Hematopoietic multipotent progenitor cell treated with erythropoietin and hydrocortisone succinate and interleukin-3 and kit ligand, for 15 days (in vitro differentiated cells): ENCODE measurements at places on chromosomes 5 and 9.
A peak's percentile ranks its signal among the peaks of the same experiment; 100 is the strongest.

GRCh38 chr5:30050056-30050815 is 1143.2 kb upstream of the CDH6 start:
- DNase-seq = no peak

- no peak for DNase-seq
Observed at GRCh38 chr9:70131296-70131695, 87.6 kb downstream of the MAMDC2 start.

GRCh38 chr9:85940275-85940831 is 593 bp upstream of the NAA35 start:
- no peak for DNase-seq

DNA sequence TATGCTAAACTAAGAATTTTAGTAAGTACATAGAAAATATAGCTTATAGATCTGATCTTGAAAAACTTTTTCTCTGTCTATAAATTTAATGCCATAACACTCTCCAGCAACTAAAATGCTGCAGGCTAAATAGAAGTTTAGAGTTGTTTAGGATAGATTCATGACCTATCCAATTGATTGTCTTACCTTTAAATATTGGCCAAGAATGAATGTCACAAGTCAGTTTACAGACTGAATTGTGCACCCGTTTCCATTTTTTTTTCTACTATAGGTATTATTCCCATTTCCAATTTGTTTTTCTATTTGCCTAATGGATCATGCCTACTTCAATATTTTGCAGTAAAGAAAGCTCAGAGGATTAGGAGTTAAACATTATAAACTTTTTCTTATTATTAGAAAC is 129.5 kb downstream of the MLLT3 start:
- no peak for DNase-seq

GRCh38 chr5:38453921-38454320 is 102.5 kb downstream of the LIFR start:
- no peak for DNase-seq

DNA sequence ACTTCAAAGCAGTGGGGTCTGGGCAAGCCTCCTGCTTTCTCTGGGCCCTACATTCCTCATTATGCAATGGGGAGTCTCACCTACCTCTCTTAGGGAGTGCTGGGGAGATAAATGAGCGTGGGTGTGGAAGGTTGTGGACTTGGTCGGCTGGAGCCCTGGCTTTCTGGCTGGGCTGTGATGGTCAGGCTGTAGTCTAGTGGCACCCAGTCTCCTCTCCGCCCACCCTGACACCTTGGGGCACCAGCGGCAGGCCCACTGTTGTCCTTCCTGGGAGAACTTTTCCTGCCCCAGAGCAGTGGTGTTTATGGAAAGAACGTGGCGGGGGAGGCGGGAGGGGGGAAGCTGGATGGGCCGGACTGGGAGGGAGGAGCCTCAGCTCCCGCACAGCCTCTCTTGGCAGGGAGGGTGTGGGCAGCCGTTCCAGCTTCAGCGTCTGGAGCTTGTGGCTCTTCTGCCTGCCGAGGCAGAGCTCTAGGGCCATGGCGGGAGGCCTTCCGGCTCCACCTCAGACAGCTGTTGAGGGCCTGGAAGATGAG is 4.1 kb downstream of the PTGS1 start:
- DNase-seq = peak; percentile 64

DNA sequence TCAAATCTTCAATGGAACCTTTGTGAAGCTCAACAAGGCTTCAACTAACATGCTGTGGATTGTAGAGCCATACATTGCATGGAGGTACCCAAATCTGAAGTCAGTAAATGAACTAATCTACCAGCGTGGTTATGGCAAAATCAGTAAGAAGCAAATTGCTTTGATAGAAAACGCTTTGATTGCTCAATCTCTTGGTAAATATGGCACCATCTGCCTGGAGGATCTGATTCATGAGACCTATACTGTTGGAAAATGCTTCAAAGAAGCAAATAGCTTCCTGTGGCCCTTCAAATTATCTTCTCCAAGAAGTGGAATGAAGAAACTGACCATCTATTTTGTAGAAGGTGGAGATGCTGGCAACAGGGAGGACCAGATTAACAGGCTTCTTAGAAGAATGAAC is 54.7 kb upstream of the TTC39B start:
- DNase-seq = no peak

DNA sequence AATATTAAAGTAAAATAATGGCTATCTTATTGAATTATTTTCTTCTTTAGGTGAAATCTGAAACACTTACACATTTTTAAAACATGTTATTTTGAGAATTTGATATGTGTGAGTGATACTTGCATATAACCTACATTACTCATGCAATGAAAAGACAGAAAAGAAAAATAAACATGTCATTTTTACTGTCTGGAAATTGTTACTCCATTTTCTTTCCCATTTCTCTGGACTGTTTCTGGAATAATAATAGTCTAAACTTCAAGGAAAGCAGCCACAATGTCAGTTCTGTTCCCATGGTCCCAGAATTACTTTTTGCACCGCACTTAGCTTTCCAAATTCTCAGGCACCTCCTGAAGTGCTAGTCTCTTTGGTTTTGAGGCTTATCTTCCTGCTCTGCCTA is 145.5 kb downstream of the PRR16 start:
- no peak for DNase-seq

DNA sequence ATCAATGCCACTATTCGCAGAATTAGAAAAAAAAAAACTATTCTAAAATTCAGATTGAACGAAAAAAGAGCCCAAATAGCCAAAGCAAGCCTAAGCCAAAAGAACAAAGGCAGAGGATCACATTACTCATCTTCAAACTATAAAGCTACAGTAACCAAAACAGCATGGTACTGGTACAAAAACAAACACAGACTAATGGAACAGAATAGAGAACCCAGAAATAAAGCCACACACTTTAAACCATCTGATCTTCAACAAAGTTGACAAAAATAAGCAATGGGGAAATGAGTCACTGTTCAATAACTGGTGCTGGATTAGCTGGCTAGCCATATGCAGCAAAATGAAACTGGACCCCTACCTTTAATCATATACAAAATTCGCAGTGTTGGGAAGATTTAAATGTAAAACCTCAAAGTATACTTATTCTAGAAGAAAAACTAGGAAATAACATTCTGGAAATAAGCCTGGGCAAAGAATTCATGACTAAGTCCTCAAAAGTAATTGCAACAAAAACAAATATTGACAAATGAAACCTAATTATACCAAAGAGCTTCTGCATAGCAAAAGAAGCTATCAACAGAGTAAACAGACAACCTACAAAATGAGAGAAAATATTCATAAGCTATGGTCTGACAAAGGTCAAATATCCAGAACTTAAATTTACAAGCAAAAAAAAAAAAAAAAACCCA is 153.7 kb downstream of the NDUFS4 start:
- DNase-seq = no peak

- no peak for DNase-seq
Observed at GRCh38 chr9:118330191-118330986, 626.2 kb downstream of the TLR4 start.

DNA sequence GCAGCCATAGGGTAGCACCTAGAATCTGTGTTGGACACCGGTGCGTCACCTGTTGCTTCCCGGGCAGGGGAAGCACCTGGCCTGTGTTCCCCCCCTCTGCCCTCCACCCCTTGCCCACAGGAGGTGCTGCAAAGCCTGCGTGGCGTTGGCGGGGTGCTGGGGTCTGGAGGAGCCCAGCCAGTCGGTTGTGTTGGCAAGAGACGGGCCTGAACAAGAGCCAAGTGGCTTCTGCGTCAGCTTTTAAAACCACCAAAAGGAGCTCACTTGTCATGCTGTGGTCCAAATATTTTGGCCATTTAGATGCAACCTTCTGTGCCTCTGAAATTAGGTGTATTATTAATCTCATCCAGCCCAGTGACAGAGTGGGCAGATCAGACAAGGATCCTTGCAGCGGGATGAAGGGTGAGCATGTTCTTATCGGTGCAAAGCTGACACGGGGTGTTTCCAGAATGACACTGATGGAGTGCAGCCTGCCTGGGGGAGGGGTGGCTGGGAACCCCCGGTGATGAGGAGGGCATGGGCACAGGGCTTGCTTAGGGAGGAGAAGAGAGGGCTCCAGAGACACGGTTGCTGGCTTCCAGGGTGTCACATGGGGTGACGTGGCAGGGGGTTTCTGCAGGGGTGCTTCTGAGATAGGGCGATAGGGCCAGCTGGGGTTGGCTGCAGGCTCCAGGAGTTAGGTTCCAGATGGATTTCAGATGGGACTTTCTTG is 9.7 kb upstream of the RXRA start:
- peak; percentile 89 for DNase-seq

DNA sequence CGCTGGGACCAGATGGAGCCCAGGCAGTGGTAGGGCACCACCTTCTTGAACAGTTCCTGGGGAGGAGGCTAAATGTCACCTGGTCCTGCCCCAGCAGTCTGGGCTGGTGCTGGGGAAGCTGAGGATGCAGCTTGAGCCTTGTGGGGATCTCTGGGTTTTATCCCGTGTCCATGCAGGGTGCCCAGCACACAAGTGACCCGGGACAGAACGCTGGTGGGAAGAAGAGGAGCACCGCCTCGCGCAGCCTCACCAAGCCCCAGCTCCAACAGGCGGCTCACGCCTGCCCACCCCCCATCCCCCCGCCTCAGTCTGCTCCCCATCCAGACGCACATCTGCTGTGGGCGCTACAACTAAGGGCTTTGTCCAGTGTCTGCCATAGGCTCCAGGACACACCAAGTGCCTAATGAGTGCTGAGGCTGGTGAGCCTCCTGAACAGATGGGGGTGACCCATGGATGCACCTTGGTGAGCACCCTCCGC is 13.8 kb downstream of the RALGDS start:
- no peak for DNase-seq

GRCh38 chr5:119318256-119318894 is 37.4 kb upstream of the TNFAIP8 start:
- DNase-seq = no peak

DNA sequence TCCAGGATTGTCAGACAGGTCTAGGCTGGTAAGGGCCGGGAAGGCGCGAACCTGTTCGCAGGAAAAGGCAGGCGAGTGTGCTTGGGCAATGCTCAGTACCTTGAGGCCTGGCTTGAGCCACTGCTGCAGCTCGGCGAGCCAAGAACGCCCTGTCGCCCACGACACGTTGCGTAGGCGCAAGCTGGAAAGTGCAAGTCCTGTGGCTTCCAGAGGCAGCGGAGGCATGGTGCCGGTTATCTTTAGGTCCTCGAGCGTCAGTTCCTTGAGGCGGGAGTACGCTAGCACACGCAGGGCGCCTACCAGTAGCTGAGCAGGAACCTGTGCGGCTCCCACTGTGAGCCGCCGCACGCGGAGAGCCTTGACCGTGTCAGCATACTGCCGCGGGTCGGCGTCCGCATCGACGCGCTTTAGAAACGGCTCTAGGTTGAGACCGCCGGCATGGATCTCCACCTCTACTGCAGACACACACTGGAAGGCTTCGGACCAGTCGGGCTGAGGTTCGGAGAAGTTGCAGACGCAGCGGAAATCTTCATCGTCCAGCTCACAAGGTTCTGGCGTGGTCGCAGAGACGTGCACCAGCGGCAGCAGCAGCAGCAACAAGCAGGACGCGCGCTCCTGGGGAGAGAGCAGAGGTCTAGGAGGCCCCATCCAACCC is 482 bp downstream of the CD14 start:
- peak; percentile 26 for DNase-seq

- DNase-seq = no peak
Observed at GRCh38 chr9:90805006-90805996, 3.7 kb downstream of the SYK start.

DNA sequence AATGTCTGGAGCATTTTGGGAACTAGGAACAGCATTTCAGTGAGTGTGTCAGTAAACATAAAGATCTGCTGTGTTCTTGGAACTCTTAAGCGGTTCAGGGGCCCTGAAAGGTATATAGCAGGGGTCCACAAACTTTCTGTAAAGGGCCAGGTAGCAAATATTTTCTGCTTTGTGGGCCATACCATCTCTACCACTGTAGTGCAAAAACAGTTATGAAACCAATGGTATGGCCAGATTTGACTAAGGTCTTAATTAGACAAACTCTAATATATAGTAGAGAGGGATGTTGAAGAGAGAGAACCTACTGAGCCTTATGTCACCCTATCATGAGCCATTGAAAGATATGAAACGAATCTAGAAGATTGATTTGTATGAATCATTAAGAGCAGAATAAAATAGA is 5.3 kb downstream of the TNPO1 start:
- DNase-seq = no peak

DNA sequence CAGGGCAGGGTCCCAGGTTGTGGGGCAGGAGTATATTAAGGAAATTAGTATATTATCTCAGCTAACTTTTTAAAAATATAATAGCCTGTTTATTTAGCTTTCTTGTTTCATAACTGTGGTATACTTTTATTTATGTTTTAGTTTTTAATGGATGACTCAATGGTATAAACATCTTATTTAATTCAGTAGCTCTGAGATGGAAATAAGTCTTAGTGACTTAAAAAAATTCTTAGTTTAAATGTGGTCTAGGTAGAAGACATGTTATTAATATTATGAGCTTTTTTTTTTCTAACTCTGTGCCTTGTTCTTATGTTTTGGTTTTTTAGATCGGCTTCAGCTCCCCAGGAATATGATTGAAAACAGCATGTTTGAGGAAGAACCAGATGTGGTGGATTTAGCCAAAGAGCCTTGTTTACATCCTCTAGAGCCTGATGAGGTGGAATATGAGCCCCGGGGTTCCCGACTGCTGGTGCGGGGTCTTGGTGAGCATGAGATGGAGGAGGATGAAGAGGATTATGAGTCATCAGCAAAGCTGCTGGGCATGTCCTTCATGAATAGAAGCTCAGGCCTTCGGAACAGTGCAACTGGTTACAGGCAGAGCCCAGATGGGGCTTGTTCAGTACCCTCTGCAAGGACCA is 43.1 kb downstream of the LNPEP start:
- no peak for DNase-seq

- no peak for DNase-seq
Observed at GRCh38 chr5:79181419-79182022, 54.4 kb upstream of the JMY start.

GRCh38 chr5:112283943-112284929 is 134.8 kb downstream of the EPB41L4A start:
- no peak for DNase-seq

- no peak for DNase-seq
Observed at GRCh38 chr5:91311697-91312501, 71.2 kb downstream of the ARRDC3 start.

- DNase-seq = no peak
Observed at GRCh38 chr5:127583866-127584265, 65.0 kb upstream of the CTXN3 start.

DNA sequence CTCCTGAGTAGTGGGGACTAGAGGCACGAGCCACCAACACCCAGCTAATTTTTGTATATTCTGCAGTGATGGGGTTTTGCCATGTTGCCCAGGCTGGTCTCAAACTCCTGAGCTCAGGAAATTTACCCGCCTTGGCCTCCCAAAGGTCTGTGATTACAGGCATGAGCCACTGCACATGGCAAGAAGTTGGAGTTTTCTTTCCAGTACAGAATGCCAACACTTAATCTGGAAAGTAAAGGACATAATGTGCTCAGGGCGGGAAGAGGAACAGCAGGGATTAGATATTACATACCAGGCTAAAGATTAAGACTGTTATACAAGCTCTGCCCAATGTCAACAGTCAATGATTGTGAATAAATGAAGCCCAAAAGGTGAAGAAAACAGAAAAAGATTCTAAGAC is 47.2 kb upstream of the AGXT2 start:
- no peak for DNase-seq
